Tibial artery (tissue), 4 donors: ENCODE measurements at places on chromosomes 12 and 14.
A peak's percentile ranks its signal among the peaks of the same experiment; 100 is the strongest.

DNA sequence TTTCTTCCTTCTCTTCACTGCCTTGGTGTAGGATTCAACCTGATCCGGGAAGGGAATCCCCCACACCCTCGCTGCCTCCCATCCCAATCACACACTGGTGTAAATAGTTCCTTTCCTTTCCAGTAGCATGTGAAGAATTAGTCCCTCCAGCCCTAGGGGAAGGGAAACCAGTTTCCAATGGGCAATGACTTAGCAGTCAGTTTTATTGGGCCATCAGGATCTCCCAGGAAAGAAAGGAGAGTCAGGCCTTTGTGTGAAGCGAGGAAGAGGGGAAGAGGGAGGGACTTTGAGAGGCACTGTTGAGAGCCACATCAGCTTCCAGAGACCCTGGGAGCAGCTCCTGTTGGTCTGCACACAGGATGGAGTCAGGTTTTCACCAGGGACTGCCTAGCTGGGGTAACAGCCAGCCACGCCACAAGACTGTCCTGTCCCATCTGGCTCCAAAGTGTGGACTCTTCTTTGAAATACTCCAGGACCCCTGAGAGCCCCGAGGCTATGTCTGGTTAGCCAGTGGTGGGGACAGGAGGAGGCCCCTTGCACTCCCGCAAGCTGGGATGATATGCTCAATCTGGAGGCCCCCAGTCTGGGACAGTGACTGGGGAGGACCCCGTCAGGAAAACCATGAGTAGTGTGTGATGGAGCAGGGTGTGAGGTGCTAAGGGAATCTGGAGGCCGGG, 27.9 kb downstream of the MOAP1 start:
- no peaks in the 10 kb centered on the region for H3K36me3 ChIP-seq
- H3K4me1 ChIP-seq, result no peaks in the 10 kb centered on the region
- DNase-seq, result no peak
- H3K4me3 ChIP-seq, result no peak overlapping the region

DNA sequence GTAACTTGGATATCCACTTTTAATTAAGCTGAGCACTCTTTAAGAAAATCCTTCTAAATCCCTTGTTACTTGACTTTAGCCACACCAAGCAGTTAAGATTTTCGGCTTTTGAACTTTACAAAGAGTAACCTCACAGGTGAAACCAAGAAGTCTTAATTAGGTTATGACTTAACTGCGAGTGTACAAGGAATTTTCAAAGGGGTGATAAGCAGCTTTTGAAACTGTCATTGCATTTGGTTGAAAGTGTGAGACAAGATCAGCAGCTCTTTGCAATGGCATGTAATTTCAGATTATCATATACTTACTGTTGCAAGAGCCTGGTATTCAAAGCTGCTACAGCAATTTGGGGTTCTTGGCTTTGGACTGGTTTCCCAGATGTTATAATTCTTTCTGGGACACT, 137.5 kb downstream of the TMEM117 start:
- H3K27ac ChIP-seq, result no peak overlapping the region
- no peak for DNase-seq
- no peaks in the 10 kb centered on the region for H3K4me1 ChIP-seq

DNA sequence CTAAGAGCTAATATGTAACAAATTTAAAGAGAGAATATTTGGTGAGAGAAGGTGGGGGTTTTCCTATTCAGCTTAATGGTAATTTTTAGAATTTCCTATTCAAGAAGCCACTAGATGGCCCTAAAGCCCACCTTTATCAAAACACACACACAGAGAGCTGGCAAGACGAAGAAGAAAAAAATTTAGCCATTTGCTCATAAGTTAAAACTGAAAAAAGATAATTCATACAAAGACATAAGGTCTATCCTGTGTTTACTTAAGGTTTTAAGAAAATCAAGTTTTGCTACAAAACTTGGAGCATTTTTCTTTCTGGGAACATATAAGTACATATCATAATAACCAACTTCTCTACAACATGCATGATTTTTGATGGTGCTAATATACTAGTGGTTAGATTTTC, 46.8 kb upstream of the PCED1B start:
- no peaks in the 10 kb centered on the region for H3K27me3 ChIP-seq
- H3K4me1 ChIP-seq, result peaks cover 8% of the 10 kb centered on the region
- H3K4me3 ChIP-seq, result no peak overlapping the region

DNA sequence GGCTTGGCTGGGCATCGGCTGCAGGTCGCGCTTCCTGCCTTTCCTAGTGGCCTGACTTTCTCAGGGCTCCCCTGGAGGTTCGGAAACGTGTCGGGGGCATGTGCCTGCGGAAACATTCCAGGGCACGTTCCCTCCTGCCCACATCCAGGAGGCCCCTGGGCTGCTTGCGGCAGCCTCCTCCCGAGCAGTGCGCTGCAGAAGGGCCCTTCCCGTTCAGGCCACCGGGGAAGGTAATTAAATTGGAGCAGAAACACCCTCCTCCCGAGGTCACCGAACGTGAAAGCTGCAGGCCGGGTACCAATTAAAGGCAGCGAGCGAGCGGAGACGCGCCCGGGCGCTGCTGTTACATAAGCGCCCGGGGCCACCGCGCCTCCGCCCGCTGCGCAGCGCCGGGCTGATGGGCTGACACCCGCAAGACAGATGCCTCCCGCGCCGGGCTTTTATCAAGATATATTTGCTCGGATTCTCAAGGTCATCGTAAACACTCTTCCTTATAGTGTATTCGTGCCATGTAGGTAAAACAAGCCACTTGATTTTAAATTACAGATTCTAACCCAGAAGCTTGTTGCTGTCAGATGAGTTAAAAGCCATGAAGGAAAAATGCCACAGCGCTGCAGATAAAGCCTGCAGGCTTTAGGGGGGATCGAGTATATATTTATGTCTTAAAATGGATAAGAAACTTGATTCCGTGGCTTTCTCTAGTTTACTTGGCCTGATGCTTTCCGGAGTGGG, 31.4 kb downstream of the SSPN start:
- no peaks in the 10 kb centered on the region for H3K27me3 ChIP-seq
- no peak overlapping the region for H3K27ac ChIP-seq
- no peaks in the 10 kb centered on the region for H3K36me3 ChIP-seq
- peak overlapping the region; percentile 53 for H3K4me3 ChIP-seq

DNA sequence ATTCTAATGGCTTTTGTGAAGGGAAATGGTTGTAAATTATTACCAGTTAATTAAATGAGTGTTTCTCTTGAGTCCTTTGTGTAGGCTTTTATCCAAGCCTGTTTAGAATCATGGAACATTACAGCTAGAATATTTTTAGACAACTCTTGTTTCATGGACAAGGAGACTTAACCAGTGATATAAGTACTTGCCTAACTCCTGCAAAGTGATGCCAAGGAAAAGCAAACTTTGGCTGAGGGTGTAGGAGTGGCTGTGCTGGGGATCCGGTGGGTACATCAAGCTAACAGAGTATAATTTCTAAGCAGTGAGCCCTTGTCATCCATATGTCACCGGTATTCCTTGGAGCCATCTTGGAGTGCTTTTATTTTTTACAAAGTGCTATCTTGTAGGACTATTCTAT, 61.5 kb downstream of the PRKCH start:
- H3K36me3 ChIP-seq, result no peaks in the 10 kb centered on the region
- no peak overlapping the region for H3K4me3 ChIP-seq
- DNase-seq, result no peak

DNA sequence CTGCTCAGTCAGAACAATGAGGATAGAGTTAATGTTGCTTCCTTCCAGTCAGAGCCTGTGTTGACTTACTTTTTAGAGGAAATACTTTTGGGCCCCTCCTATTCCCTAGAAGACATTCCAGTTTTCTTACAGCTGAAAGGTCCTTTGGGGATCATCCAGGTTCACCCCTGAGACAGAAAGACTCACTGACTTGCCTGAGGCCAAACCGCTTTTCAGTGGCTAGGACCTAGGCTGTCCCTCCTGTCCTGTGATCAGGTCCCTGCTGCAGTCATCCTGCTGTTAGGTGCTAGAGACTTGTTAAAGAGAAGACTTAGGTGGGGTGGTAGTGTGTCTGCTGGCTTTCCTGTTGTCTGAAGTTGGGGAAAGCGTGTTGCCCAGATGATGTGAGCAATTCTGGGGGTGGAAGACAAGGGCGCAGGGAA, 39.6 kb downstream of the SUSD6 start:
- no peak overlapping the region for H3K4me3 ChIP-seq
- DNase-seq, result no peak
- H3K27me3 ChIP-seq, result no peaks in the 10 kb centered on the region
- H3K4me1 ChIP-seq, result no peaks in the 10 kb centered on the region
- H3K27ac ChIP-seq, result peak overlapping the region; percentile 58

- no peak overlapping the region for H3K4me3 ChIP-seq
- no peaks in the 10 kb centered on the region for H3K4me1 ChIP-seq
- DNase-seq, result no peak
- no peak overlapping the region for H3K27ac ChIP-seq
Observed at GRCh38 chr12:85390266-85390665, 110.2 kb downstream of the ALX1 start.

GRCh38 chr12:52975204-52975603, 26.3 kb downstream of the KRT18 start:
- H3K4me1 ChIP-seq, result peaks cover 10% of the 10 kb centered on the region
- no peak overlapping the region for H3K4me3 ChIP-seq
- peaks cover 3% of the 10 kb centered on the region for H3K27me3 ChIP-seq
- DNase-seq, result no peak
- no peak overlapping the region for H3K27ac ChIP-seq
- H3K36me3 ChIP-seq, result no peaks in the 10 kb centered on the region

- no peaks in the 10 kb centered on the region for H3K36me3 ChIP-seq
- H3K27me3 ChIP-seq, result no peaks in the 10 kb centered on the region
- H3K4me1 ChIP-seq, result no peaks in the 10 kb centered on the region
Observed at GRCh38 chr12:16920451-16920850, 314.5 kb upstream of the LMO3 start.

GRCh38 chr12:63869656-63870055, 25.2 kb downstream of the SRGAP1 start:
- H3K27me3 ChIP-seq, result no peaks in the 10 kb centered on the region
- H3K4me1 ChIP-seq, result peaks cover 3% of the 10 kb centered on the region
- no peak for DNase-seq
- no peaks in the 10 kb centered on the region for H3K36me3 ChIP-seq
- H3K27ac ChIP-seq, result no peak overlapping the region

GRCh38 chr12:3520168-3520567, 29.2 kb downstream of the PRMT8 start:
- no peak overlapping the region for H3K4me3 ChIP-seq
- no peaks in the 10 kb centered on the region for H3K4me1 ChIP-seq
- no peak for DNase-seq
- H3K36me3 ChIP-seq, result no peaks in the 10 kb centered on the region
- H3K27me3 ChIP-seq, result peaks cover 15% of the 10 kb centered on the region
- no peak overlapping the region for H3K27ac ChIP-seq

GRCh38 chr12:103956509-103957027, 9.1 kb upstream of the TDG start:
- peak overlapping the region; percentile 72 for H3K4me3 ChIP-seq
- peak overlapping the region; percentile 90 for H3K27ac ChIP-seq
- no peaks in the 10 kb centered on the region for H3K27me3 ChIP-seq
- DNase-seq, result no peak
- peaks cover 24% of the 10 kb centered on the region for H3K36me3 ChIP-seq

DNA sequence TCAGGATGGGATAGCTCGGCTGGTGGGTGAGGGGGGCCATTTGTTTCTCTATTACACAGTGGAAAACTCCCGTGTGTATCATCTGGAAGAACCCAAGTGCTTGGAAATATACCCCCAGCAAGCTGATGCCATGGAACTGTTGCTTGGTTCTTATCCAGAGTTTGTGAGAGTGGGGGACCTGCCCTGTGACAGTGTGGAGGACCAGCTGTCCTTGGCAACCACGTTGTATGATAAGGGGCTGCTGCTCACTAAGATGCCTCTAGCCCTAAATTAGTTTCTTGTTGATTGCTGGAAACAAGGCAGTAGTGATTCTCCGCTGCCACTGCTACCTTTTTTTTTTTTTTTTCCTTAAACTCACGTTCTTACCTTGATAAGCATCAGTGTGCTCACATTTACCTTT, 1.9 kb downstream of the RIOX1 start:
- no peak for DNase-seq
- no peak overlapping the region for H3K4me3 ChIP-seq
- H3K27me3 ChIP-seq, result no peaks in the 10 kb centered on the region
- H3K36me3 ChIP-seq, result peaks cover 11% of the 10 kb centered on the region
- H3K27ac ChIP-seq, result no peak overlapping the region

- H3K27me3 ChIP-seq, result no peaks in the 10 kb centered on the region
- no peak overlapping the region for H3K27ac ChIP-seq
- no peaks in the 10 kb centered on the region for H3K36me3 ChIP-seq
- no peak overlapping the region for H3K4me3 ChIP-seq
- DNase-seq, result no peak
Observed at GRCh38 chr14:89801136-89801535, 153.4 kb downstream of the EFCAB11 start.

DNA sequence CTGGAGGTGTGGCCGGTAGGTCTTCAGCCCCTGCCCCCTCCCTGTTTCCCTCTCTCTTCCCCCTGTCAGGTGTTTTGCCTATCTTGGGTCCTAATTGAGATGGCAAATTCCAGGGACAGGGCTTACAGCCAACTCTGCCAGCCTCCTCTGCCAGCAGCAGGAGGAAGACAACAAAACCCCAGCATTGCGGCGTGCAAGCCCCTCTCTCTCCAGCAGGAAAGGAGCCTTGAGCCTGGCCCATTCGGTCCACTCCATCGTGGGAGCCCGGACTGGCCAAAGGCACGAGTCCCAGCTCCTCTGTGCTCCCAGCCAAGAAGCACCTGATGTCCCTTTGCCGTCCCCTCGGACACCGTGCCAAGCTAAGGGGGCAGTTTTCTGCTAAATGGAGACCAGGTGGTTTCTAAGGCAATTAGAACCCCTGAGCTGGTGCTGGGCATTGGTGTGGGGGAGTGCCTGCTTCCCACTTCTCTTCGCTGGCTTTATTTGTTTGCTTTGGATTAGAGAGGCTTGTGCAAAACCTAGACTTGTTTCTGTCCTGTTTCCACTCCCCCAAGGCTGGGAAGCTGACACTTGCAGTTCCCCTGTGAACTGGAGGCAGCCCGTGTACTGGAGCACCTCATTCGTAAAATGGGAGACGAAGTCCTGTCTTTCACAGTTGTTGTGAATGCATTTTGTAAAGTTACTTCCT, 57.1 kb upstream of the LHX5 start:
- H3K4me3 ChIP-seq, result no peak overlapping the region
- no peak overlapping the region for H3K27ac ChIP-seq
- no peaks in the 10 kb centered on the region for H3K27me3 ChIP-seq
- H3K4me1 ChIP-seq, result no peaks in the 10 kb centered on the region
- H3K36me3 ChIP-seq, result no peaks in the 10 kb centered on the region

GRCh38 chr12:105929192-105929591, 209.6 kb downstream of the NUAK1 start:
- no peak for DNase-seq
- no peak overlapping the region for H3K27ac ChIP-seq
- no peaks in the 10 kb centered on the region for H3K27me3 ChIP-seq
- H3K4me3 ChIP-seq, result no peak overlapping the region

GRCh38 chr14:35032562-35032961, 13.5 kb upstream of the FAM177A1 start:
- H3K4me3 ChIP-seq, result no peak overlapping the region
- H3K36me3 ChIP-seq, result peaks cover 53% of the 10 kb centered on the region
- no peak overlapping the region for H3K27ac ChIP-seq
- H3K4me1 ChIP-seq, result no peaks in the 10 kb centered on the region

GRCh38 chr12:54301428-54302048, 723 bp upstream of the NFE2 start:
- peaks cover 18% of the 10 kb centered on the region for H3K4me1 ChIP-seq
- H3K27ac ChIP-seq, result no peak overlapping the region
- H3K27me3 ChIP-seq, result peaks cover 26% of the 10 kb centered on the region
